ENCODE measurements at places on chromosomes 1 and 21. TPM values are rescaled to one million over a fixed set of nuclear protein-coding genes. Genes with fewer than 3 reads are reported as not detected.

PCNX2 gene
- total RNA-seq, result 9.3 TPM

GRIK1 gene
- not detected for total RNA-seq

GRCh38 chr1:161200421-161200991 lies 1.7 kb upstream of the ADAMTS4 start:
- peaks cover 16% of the 10 kb centered on the region for H3K36me3 ChIP-seq
- no peak overlapping the region for H3K4me3 ChIP-seq
- H3K4me1 ChIP-seq, result peaks cover 86% of the 10 kb centered on the region
- no peaks in the 10 kb centered on the region for H3K27me3 ChIP-seq

DNA sequence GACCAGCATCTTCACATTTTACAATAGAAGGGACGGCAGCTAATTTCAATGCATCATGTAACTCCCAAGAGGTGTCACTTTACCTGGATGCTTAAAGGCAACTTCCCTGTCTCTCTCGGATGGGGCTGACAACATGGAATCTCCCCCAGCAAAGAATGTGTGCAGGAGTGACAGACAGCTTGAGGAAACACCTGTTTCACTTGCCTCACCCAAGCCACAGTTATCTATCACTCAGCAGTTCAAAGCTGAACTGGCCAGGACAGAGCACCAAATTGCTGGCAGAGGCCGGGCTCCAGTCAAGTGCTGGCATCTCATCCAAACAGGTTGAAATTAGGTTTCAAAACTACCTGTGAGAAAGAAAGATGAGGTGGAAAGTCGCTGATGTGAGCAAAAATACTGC lies 538.0 kb upstream of the PLXNA2 start:
- no peak for DNase-seq
- no peaks in the 10 kb centered on the region for H3K4me1 ChIP-seq
- H3K36me3 ChIP-seq, result no peaks in the 10 kb centered on the region
- no peak overlapping the region for H3K4me3 ChIP-seq
- H3K27me3 ChIP-seq, result no peaks in the 10 kb centered on the region

Measured in stomach (tissue), 19 donors.